ENCODE measurements at places on chromosomes 1 and 21. TPM values are rescaled to one million over a fixed set of nuclear protein-coding genes. Genes with fewer than 3 reads are reported as not detected.

- peak; percentile 25 for DNase-seq
These were observed 84.7 kb downstream of the PDE9A start for GRCh38 chr21:42737951-42738590.

Gene ARTN
- 0.11 TPM for polyA plus RNA-seq

DNA sequence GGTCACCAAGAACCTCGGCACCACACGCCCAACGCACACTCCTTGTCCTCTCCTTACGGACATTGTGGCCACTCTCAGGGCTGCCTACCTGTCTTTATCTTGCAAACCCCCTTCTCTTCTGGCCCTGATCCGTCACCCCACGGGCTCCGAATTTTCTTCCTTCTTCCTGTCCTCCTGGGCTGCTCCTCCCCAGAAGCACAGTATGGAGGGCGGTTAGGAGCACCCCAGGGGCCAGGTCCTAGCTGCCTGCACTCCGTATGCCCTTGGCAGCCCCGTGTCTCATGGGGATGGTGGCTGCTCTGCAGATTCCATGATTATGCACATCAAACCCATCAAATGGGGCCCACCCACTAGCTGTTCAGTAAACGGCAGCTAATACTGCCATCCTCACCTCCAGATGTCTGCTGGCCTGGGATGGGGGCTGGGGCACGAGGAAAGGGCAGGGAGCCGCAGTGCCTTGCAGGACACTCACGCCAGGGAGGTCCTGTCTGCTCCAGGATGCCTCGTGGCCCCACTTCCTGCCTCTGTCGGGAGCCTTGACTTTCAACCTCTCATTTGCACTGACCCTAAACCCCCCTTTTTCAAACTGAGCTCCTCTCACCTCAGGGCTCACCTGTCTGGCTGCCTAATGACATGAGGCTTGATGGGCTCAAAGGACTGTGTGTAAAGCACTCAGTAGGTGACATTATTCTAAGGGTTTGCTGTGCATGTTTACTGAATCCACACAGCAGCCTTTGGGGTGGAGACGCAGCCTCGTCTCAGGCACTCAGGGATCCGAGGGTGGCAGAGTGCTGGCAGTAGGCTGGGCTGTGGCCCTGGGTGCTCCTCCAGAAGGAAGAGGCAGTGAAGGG lies 4.4 kb downstream of the TTC34 start:
- DNase-seq = no peak

DNA sequence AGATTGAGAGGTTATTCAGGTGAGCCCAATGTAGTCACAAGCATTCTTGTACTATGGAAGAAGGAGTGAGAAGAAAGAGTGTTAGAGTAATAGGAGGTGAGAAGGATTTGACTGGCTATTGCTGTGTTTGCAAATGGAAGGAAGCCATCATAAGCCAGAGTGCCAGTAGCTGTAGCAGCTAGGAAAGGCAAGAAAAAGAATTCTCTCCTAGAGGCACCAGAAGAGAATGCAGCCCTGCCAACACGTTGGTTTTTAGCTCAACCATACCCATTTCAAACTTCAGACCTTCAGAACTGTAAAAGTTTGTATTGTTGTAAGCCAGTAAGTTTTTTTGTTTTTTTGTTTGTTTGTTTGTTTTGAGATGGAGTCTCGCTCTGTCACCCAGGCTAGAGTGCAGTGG lies 8.9 kb upstream of the IL12RB2 start:
- no peak for DNase-seq

DNA sequence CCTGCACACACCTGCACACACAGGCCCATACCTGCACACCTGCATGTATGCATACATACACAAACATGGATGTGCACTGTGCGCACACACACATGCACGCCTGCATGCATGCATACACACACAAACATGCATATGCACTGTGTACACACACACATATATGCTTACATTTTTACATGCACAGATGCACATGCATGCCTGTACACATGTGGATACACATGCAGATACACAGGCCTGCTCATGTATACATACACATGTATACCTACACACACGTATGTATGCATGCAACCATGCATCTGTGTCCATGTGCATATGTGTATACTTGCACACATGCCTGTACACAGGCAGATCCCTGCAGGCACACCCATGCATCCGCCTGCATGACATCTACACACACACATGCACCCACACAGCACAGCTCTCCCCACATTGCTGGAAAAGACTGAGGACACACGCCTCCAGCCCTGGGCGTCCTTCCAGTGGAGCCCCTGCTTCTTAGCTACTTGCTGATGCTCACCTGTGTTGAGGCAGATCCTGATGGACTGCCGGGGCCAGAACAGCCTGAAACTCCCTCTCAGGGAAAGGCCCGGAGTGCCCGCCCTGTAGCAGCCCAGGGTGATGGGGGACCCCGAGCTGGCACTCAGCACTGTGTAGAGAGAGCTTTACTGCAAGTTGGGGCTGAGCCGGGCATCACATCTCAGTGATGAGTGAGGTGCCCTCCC lies 28.6 kb downstream of the KRTAP10-1 start:
- no peak for DNase-seq

- DNase-seq = no peak
These were observed 19.3 kb downstream of the PRKACB start for GRCh38 chr1:84163123-84163931.

Gene RNU1-3
- under 0.01 TPM for polyA plus RNA-seq

DNA sequence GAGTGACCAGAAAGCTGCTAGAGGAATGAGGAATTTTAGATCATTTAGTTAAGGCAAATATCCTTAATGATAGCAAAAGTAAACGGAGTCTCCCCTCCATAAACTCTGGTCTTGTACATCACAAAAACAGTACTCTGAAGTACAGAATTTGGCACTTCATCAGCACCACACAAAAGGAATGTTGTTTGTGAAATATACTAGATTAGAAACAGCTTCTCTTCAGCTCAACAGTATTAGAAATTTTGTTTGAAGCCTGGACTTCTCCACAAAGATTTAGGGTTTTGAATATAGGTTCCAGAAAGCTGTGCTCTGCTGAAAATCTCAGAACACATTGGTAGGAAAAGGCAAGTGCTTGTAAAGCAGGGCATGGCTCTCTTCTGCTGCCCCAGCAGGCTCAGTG lies 135.1 kb upstream of the PTGFR start:
- DNase-seq = no peak

Gene MAGI3
- polyA plus RNA-seq = 2.8 TPM
